ENCODE measurements at places on chromosomes 1 and 21.

- no peak for DNase-seq
These were observed 42.4 kb upstream of the ROR1 start for GRCh38 chr1:63731117-63732043.

- no peak for DNase-seq
These were observed 90.9 kb downstream of the MAN1C1 start for GRCh38 chr1:25707280-25708016.

DNA sequence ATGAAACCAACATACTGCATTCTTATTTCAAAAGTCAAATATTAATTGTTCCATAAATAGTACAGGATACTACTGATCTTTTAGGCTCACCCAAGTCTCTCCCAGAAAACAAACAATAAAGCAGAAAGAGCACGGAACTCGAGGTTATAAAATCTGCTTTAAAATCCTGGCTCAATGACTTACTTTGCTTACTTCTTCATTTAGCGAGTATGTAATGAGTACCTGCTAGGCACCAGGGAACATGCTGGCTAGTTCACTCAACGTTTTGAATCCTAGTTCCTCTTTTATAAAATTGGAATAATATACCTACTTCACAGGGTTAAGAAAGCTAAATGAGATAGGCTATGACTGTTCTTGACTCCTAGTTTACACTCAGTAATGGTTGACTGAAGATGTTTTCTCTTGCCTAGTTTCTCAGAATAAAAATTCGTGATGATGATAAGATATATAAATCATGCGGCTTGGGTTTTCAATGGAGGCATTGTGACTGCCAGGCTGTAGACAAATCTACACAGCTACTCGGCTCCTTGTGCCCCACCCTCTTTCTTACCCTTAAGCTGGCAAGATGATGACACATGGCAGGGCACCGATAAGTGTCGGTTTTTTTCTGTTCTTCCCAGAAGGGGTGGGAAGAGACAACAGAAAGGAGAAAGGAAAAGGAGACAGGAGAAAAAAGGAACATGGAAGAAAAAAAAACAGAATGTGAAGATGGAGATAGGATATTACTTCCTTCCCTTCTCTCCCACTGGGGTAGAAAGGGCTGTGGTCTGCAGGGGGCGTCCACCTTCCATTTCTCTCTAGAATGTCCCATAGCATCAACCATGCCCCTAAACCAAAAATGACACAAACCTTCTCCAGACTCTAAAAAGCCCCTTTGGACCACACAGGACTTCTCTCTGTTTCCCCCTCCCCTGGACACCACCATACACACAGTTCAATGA, 507.1 kb downstream of the SMYD3 start:
- no peak for DNase-seq

- DNase-seq, result no peak
These were observed 34.5 kb downstream of the DNAJC11 start for GRCh38 chr1:6667139-6667538.

DNA sequence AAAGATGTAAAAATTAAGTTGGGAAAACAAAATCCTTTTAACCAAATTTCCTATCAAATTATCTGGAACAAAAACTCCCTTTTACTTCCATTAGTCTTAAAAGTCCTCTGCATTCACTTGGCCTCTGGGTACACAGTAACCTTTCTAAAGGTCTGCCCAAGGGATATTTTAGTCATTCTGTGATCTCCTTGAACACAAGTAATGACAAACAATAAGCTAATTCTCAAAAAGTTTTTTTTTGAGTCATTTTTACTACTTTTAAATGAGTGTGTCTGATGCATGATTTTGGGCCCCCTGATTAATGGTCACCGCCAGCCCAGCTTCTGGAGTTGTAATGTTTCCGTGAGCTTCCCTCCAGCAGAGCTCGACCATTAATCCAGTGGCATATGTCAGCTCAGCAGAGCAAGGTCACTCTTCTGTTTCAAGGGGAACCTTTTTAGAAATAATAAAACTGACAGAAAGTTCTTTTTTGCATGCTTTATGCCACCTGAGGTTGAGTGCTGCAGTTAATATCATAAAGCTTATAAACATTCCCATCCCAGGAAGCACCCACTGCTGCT, 14.3 kb downstream of the SAMSN1 start:
- DNase-seq, result no peak

DNA sequence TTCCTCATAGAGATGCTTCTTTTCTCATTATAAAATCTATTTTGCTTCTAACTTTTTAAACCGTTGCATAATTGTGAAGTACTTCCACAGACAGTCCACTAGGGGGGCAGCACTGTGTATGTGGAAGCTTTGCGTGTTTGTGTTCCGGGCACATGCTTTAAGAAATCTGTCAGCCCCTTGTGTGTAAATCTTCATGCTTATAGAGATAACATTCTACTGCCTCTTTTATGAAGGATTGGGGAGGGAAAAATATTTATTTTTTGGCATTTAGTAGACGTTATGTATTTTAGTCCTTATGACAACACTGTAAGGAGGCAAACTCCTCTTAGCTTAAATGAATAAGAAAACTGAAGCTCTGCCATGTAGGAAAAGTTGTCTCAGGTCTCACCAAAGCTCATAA, 157.3 kb upstream of the PTGFR start:
- DNase-seq, result no peak

DNA sequence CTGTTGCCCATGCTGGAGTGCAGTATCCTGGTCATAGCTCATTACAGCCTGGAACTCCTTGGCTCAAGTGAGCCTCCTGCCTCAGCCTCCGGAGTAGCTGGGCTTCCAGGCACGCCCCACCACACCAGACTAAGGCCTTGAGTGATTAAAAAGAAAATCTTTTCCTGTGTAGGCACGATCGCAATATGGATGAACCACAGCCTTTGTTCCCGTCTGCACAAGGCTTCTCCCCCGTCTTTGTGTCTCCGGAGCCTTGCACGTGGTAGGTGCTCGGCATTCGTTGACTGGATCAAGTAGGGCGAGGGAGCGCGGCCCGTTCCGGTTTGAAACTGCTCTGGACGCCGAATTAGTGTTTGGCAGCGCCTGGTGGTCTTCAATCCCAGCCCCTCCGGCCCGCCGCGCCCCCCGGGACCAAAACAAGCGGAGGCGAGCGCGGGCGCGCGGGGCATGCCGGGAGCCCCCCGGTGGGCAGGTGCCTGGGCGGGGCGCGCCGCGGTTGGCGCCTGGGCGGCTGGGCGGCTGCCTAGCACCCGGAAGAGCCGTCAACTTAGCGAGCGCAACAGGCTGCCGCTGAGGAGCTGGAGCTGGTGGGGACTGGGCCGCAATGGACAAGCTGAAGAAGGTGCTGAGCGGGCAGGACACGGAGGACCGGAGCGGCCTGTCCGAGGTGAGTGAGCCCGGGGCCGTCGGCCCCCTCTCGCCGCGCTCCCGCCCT, at the start of gene SFT2D2:
SFT2D2 (plus strand) TSS at position 529 of the 715 bp plus-strand sequence; CDS start at position 605, 76 bp downstream.
- peak; percentile 91 for DNase-seq
